Fibroblast of skin of left quadriceps (primary cell): ENCODE measurements at places on chromosomes 5 and 9.
A peak's percentile ranks its signal among the peaks of the same experiment; 100 is the strongest.

DNA sequence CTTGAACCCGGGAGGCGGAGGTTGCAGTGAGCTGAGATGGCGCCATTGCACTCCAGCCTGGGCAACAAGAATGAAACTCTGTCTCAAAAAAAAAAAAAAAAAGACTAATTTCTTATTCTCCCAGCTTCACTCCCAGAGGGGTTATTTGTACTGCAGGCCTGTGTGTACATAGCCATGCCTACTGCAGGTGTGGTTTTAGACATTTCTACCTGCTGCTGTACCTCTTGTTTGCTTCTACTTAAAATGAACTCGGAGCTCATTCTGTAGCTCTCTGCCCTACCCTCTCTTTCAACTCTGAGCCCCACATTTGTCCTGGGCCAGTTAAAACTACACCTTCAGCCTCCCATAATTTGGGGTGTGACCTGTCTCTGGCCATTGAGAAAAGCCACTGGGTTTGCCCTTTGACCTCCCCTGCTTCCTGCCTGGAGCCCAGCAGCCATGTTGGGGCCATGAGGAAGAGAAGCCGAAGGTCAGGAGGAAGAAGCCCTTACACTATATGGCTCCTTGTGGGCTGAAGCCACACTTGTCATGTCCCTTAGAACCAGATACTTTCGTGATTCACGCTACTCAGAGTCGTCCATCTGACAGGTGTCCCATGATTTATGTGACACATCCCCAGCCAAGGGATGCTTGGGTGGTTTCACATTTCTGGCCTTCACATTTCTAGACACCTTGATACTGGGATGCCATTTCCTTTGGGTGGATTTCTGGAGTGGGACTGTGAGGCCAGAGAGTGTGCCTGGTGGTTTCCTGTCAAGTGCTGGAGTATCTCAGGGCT lies 9.4 kb upstream of the CARD19 start:
- no peak for DNase-seq

GRCh38 chr5:157513182-157513581 lies 53.2 kb downstream of the NIPAL4 start:
- no peak for DNase-seq

- no peak for DNase-seq
These were observed 273.0 kb upstream of the CTNND2 start for GRCh38 chr5:12177225-12177624.

- no peak for DNase-seq
These were observed 95.3 kb upstream of the GNA14 start for GRCh38 chr9:77743386-77743785.

DNA sequence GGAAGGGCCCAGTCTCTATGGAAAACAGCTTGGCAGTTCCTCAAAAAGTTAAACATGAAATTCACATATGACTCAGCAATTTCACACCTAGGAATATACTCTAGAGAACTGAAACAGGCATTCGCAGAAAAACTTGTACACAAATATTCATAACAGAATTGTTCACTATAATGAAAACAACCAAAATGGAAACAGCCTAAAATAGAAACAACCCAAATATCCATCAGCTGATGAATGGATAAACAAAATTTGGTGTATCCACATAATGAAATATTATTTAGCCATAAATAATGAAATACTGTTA lies 4.8 kb upstream of the GPR150 start:
- DNase-seq: no peak

DNA sequence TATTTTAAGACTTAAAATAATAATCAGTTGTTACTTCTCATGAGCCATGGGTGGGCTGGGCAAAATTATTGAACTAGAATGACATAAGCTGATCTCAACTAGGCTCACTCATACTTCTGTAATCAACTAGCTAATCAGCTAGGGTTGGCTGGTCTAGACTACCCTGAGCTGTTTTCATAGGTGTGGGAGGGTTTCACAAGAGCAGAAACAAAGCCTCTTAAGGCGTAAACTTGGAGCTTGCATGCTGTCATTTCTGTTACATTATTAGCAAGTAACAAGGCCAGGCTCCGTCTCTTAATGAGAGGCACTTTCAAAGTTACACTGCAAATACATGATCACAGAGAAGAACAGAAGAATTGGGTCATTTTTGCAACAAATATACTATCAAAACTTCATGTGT lies 57.2 kb upstream of the GHR start:
- DNase-seq: no peak

GRCh38 chr5:9898319-9898718 lies 268.2 kb upstream of the TAS2R1 start:
- DNase-seq: peak; percentile 7

GRCh38 chr9:86337469-86338108 lies 16.6 kb downstream of the TUT7 start:
- no peak for DNase-seq

- no peak for DNase-seq
These were observed 430.4 kb upstream of the NUDT12 start for GRCh38 chr5:103993031-103993430.

DNA sequence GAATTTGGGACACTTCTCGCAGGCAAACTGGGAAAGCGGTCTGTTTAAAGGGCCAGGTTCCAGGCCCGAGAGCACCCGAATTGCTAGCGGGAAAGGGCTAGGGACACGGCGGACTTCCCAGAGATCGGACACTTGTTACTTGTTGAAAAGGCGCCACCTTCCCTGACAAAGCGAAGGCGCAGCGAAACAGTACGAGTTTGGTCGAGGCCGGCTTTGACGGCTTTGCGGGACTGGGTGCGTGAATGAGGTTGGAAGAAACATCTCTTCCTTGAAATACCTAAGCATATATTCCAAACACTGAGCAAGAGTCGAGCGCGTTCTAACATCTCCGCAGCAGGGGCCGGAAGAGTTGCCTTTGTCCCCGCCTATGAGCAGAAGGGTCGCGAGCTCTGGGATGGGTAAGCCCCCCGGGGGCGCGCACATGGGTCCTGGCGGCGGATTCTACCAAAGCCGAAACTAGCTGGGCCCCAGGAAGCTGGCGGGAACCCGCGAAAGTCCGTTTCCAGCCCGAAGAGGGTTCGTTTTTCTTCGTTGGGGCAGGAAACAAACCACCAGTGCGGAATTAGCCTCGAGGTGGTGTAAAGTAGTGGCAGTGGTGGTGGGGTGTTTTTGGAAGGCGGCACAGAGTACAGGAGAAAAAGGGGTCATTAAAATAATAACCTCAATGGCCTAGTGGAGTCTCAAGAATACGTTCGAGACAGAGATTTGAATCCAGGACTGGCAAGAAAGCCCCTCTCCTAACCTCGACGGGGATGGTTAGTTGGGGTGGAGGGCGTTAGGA lies 1.5 kb downstream of the GDNF start:
- no peak for DNase-seq

- DNase-seq: peak; percentile 31
These were observed 42.5 kb downstream of the RALGPS1 start for GRCh38 chr9:126956917-126957686.

DNA sequence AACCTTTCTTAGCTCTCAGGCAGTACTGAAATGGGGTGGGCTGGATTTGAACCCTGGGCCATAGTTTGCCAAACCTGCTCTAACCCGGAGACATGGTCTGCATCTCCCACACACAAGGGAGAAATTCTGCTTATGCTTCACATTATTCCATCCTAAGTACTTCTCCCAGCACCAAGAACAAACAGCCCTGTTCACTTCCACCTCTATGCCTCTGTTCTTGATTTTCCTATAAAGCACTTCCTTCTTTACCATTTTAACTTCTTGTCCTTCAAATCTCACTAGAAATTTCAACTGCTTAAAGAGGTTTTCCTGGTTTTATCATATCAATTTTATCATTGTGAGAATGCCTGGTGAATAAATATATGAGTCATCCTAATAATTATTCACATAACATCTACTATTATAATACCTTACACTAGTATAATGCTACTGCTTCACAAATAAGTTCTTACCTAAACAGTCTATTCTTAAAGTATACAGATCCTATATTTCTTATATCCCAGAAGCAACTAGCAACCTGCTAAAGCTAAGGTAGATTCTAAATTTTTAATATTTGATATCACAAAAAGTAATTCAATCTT lies 12.7 kb downstream of the FEM1C start:
- no peak for DNase-seq

DNA sequence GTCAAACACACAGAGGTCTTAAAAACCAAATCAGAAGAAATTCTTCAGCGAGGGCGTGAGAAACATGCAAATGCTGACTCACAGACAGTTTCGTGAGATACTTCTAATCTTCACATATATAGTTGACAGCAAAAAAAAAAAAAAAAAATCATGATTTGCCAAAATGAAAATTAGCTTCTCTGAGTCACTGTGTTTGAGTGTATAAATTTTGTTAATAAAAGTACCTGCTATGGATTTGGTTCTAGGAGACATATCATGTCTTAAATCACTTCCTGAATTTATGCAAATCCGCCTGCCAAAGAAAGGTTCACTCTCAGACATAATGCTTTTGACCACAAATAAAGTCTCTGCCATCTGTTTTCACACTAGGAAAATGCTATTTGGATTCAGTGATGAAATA lies 114.3 kb downstream of the SLC1A3 start:
- no peak for DNase-seq

DNA sequence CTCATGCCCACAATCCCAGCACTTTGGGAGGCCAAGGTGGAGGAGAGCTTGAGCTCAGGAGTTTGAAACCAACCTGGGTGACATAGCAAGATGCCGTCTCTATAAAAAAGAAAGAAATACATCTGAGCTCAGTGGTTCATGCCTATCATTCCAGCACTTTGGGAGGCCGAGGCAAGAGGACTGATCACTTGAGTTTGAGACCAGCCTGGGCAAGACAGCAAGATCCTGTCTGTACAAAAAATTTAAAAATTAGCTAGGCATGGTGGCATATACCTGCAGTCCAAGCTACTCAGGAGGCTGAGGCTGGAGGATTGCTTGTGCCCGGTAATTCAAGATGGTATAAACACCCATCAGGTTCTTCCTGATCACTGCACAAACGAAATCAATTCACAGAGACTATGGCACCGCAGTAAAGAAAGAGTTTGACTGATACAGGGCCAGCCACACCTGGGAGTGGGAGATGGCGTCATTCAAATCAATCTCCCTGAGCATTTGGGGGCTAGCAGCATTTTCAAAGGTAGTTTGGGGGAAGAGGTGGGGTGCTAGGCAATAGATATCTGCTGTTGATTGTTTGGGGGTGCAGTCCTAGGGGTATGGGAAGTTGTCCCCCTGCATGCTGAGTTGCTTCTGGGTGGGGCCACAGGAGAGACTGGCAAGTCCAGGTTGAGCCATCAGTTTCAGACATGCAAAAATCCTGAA lies 169.2 kb downstream of the TTC39B start:
- no peak for DNase-seq

DNA sequence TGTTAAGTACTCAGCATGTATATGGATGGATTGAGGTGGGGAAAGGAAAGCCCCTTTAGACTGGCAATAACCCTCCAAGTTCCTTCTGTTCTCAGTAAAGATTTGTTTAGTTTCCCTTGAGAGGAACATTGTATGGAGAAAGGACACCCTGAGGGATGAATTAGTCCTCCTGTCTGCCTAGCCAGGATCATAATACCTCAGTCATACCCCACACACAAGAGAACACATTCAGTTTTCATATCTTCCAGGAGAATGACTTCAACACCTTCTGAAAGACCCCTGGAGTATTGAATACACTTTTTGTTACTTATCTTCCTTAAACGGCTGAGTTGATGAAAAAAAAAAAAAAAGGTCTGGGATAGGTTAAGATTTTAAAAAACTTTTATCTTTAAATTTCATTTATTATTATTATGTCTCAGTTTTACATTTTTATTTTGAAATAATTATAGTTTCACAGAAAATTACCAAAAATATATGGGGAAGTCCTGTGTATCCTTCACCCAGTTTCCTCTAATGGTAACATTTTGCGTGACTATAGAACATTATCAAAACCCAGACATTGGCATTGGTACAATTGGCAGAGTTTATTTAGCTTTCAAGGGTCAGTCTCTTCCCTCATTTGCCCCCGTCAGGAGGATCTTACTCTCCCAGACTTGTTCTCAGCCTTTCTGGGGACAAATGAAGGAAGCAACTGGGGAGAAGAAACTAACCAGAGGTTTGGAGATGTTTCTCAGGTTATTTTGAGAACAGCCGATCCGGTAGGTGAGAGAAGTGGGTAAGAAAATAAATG lies 88.0 kb downstream of the ACTBL2 start:
- no peak for DNase-seq

DNA sequence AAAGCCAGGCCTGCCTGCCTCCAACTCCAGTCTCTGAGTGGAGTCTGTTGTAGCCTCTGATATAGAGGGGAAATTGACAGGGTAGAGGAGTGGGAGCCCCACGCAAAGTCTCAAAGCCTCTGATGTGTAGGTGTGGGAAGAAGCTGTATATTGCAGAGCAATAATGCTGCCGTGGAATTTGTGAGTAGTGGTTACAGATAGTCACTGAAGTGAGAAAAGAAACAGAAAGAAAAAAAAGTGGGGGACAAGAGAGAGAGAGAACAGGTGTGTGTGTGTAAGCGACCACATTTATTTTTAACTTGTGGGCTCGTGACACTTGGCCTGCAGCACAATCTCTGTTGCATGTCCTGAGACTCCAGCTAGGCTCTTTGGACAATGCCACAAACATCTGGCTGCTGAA lies 227.8 kb downstream of the NSG2 start:
- no peak for DNase-seq

DNA sequence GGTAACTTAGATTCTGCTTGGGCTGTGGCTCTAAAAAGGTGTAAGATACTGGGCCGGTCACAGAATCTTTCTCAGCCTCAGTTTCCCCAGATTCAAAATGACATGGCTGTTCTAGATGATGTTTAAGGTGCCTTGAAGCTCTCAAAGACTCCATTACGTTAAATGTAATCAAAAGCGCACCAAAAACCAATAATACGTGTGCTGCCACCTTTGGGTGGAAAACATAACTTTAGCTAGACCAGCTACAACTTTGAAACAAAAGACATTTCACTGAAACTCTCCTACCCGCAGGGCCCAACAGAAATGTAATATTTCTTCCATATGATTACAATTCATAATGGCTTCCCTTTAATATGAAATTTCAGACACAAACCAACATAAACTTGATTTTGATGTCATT lies 35.0 kb upstream of the PCSK5 start:
- peak; percentile 5 for DNase-seq

- no peak for DNase-seq
These were observed 41.0 kb upstream of the ANGPTL2 start for GRCh38 chr9:127163409-127163808.

DNA sequence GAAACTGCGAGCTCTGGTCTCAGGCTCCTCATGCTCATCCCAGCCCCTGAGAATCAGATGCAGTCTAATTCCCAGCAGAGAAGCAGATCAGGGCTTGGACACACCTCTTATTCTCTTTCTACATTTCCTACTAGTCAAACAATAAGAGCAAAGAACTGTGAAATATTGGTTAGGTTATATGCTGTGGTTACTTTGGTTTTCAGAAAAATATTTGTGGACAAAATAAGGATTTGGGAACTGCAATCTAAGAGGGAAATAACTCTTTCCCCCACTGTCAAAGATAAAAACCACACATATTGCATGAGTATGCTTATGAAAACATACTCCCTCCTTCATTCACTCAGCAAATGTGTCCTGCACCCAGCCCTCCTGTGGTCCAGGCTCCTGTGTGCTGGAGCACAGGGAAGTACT lies 164.5 kb upstream of the S1PR3 start:
- peak; percentile 93 for DNase-seq
